Trophoblast cell (in vitro differentiated cells and primary cell): ENCODE measurements at places on chromosomes 1 and 21.
A peak's percentile ranks its signal among the peaks of the same experiment; 100 is the strongest.

DNA sequence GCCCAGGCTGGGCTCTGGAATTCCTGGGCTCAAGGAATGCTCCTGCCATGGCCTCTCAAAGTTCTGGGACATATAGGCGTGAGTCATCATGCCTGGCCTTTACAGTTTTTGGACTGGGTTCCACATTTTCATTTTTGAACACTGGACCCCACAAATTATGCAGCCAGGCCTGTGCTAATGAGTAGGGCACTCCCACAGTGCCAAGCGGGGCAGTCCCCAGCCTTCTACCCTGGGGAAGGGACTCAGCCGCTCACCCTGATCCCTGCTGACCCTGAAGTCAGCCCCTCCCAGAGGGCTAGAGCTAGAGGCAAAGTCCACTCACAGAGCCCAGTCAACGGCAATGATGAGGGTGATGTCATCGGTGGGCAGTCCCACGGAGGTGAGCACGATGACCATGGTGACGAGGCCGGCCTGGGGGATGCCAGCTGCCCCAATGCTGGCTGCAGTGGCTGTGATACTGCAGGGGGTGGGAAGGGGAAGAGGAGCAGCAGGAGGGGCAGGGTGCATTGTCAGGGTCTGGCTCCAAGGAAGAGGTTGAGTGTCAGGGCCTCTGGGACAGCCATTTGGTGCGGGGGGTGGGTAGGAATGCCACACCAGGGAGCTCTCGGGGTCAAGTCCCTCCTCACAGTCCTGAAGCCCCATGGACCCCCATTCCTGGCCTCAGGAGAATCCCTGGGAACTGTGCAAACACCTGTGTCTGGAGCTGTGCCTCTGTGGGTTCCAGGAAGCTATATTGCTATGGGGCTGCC, 27.6 kb downstream of the PODN start:
- no peak for DNase-seq

- peak; percentile 17 for DNase-seq
These were observed 722 bp downstream of the NPHP4 start for GRCh38 chr1:5991381-5992025.

DNA sequence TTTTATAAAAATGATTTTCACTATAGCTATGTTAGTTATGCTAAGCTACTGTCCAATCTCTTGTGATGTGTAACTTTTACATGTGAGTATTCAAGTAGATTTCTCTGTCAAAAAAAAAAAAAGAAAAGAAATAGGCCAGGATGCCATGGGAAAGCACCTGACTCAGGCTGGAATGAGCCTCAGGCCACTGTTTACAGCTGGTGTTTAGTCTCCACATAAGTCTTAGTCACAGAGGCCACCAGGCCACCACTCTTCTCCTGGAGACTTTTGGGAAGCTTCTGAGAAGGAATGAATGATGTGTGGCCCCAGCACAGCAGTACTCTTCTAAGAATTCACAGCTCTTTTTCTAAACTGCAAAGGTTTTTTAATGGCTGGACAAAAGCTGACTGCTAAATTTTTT, 48.9 kb downstream of the CHML start:
- peak; percentile 99 for DNase-seq

GRCh38 chr21:22164912-22165311, 1166.7 kb downstream of the NCAM2 start:
- DNase-seq: no peak

DNA sequence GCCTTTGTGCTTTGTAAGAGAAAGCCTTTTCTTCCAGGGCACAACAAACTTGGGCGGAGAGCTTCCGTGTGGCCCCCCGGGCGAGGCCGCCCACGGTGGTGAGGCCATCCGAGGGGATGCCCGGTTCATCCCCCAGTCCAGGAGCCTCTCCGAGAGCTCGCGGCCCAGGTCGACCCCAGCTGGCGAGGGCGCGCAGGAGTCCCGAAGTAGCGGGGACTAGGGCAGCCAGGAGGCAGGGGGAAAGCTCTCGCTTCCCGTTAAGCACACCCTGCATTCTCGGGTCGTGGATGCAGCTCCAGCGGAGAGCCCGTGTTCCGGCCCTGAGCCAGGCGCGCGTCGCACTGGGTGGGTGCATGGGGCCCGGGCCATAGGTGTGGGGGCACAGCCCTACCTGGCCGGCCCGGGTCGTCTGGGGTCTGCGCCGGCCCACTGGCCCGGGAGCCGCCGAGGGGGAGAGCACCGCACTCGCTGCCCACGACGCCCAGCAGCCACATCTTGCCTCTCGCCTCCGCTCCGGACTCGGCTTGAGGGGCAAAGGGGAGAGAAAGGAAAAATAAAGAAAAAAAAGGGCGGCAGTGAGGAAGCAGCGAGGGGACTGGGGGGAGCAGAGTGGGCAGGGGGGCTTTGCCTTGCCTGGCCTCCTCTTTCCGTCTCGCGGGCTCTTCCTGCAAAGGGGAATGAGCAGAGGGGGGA, 1.8 kb downstream of the RNF220 start:
- no peak for DNase-seq

GRCh38 chr21:43834146-43834905, 30.7 kb upstream of the AGPAT3 start:
- no peak for DNase-seq

GRCh38 chr1:235928197-235928596, 61.5 kb upstream of the LYST start:
- no peak for DNase-seq

DNA sequence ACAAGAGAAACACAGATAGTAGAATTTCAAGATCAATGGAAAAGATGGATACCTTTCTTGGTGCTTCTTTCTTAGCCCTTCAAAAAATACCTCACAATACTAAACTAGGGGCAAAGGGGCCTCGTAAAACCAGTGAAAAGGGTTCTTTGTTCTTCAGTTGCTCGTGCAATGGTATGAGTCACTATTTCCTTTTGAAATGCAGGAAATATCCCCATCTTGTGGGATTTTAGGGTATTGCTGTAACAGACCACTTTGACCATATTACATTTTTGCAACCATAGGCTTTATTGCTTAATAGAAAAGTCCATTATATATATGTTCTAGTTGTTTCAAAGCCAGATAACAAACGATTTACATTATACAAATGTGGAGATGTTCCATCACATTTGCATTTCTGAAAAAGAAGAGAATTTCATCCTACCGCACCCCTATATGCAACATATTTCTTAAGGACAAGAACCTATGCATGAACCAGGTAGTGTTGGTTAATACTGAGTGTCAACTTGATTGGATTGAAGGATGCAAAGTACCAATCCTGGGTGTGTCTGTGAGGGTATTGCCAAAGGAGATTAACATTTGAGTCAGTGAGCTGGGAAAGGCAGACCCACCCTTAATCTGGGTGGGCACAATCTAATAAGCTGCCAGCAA, 88.6 kb upstream of the PKN2 start:
- DNase-seq: peak; percentile 78

DNA sequence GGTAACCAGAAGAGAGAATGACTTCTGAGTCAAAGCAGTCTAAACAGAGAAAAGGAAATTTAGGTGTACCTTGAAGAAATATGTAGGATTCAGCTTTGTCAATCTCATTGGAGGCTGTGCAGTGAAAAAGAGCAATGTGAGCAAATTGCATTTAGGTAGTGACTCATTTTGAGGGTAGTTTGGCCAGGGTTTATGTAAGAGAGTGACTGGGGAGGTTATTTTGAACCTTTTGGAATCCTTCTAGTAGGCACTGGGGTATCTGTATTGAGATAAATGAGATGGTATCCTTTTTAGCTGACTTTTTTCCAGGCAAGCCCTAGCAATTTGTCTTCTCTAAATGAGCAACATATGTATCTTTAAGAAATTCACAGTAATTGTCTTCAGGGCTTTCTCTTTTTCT, 95.9 kb downstream of the DISP1 start:
- DNase-seq: no peak

- DNase-seq: peak; percentile 39
These were observed 107.1 kb upstream of the ERRFI1 start for GRCh38 chr1:8133190-8133589.

- no peak for DNase-seq
These were observed 15.2 kb upstream of the LGALS8 start for GRCh38 chr1:236508593-236509027.

GRCh38 chr21:38984982-38985567, 179.3 kb downstream of the ETS2 start:
- no peak for DNase-seq

DNA sequence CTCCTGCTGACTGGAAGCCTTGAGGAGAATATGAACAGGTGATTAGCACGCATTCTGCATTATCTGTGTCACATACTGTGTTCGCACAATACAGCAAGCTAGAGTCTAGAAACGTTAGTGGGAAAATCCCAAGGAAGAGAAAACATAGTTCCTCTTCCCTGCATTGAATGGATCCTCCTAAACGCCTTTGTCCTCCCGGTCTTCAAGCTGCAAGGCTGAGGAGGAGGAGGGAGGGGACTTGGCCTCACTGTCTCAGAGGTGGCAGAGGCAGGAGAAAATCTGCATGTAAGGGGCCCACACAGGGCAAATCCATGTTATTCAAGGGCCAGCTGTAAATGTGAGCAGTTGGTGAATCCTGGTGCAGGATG, 34.4 kb downstream of the WNT9A start:
- no peak for DNase-seq

GRCh38 chr21:34091032-34091431, 17.7 kb downstream of the MRPS6 start:
- no peak for DNase-seq

DNA sequence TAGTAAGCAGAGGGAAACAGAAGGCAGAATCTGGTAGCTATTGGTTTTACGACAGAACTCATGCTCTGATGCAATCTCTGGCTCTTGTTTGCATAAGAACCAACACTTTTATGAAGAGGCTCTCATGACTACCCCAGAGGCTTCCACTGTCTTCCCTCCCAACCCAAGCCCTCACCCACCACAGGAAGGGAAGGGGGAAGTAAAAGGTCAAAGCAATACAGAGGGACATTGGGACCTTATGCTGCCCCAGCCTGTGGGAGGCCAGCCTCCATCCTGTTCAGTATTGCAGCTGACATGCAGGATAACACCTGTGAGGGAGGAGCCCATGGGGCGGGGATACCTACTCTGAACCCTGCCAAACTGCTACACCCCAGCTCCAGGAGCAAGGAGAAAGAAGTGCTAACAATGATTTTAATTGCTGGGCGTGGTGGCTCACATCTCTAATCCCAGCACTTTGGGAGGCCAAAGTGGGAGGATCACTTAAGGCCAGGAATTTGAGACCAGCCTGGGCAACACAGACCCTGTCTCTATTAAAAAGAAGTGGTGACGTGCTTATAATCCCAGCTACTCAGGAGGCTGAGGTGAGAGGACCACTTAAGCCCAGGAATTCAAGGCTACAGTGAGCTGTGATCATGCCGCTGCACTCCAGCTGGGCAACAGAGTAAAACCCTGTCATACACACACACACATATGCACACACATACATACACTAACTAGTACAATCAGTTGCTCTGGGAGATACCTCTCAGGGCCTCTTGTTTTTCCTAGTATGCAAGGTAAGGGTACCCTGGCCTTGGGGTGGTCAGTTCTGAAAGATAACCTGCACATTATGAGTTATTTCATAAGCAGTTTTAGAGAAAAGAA, 9.5 kb downstream of the MR1 start:
- DNase-seq: no peak

- no peak for DNase-seq
These were observed 20.5 kb downstream of the MIER1 start for GRCh38 chr1:66945316-66945715.

GRCh38 chr1:6976044-6976375, 190.8 kb downstream of the CAMTA1 start:
- no peak for DNase-seq

DNA sequence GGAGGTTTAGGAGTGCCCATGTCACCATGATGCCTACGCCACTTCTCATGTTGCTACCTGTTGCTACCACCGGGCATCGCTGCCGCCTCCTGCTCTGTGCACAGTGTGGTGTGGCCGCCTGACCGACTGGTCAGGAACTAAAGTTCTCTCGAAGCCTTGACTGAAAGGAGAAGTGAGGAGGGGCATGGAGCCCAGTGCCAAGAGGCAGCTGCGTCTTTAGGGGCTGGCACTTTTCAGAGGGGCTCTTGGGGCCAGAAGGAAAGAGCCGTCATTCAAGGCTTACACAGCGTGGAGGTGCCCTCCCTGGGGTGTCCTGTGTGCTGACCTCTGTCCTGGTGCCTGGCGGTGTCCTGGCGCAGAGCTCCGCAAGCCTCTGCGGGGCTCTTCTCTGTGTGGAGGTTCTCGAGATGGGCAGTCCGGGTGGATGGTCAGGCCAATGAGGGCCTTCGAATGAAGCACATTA, 57.2 kb downstream of the ADARB1 start:
- DNase-seq: no peak

- DNase-seq: no peak
These were observed 114.3 kb downstream of the SLC35F3 start for GRCh38 chr1:234018816-234019215.

DNA sequence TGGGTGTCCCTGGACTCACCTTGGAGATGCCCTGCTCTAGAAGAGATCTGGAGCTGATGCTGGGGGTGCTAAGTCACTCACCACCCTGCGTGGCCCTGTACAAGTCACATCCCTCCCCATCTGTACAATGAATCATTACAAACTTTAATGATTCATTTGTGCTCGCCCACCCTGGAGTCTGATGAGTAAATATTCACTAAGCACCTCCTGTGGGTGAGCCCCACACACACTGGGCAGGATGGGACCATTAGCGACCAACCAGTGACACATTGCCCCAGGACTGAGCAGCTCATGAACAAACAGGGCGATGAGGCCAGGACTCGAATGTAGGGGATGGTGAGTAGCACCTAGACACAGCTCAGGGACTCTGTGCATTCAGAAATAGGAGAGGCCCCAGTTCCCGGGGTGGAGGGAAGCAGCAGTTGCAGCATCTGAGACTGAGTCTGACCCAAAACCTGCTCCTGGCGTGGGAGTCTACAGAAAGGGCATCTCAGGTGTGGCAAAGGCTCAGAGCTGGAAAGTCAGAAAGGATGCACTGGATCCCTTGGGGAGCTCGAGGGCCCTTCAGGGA, 18.1 kb upstream of the PDZK1IP1 start:
- no peak for DNase-seq

GRCh38 chr1:39129514-39129913, 75.0 kb upstream of the MACF1 start:
- DNase-seq: peak; percentile 16
